ENCODE measurements at places on chromosomes 7 and 10.

GRCh38 chr10:10609379-10609955, 408.2 kb upstream of the CELF2 start:
- no peaks in the 10 kb centered on the region for H3K4me1 ChIP-seq
- no peaks in the 10 kb centered on the region for H3K36me3 ChIP-seq
- H3K27ac ChIP-seq = no peak overlapping the region
- DNase-seq = no peak

DNA sequence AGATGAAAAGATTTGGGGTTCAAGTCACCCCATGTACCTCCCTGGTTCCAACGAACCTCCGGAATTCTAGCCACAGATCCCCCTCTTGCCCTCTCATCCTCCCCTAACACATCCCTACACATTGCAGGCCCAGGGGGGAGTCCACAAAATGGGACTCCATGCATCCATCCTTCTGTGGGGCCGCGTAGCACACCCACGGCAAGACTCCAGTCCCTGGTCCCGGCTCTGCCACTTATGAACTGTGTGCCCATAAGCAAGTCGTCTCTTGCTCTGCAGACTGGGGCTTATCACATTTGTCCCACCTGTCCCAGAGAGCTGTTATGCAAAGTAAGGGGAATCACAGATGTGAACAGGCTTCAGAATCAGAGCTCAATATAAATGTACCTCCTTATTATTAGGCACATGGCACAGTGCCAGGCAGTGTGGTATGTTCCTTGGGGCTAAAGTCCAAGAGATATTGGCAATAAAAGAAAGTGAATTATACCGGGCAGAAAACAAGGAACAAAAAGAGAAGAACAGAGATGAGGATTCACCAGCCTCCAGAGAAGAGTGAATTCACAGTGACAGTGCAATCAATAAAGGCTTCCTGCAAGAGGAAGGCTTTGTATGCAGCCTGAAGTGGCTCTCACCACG, 73.9 kb downstream of the KCNMA1 start:
- no peak overlapping the region for H3K4me3 ChIP-seq
- DNase-seq = no peak
- peaks cover 14% of the 10 kb centered on the region for H3K4me1 ChIP-seq
- no peaks in the 10 kb centered on the region for H3K36me3 ChIP-seq
- H3K27ac ChIP-seq = no peak overlapping the region
- H3K27me3 ChIP-seq = peaks cover 8% of the 10 kb centered on the region

DNA sequence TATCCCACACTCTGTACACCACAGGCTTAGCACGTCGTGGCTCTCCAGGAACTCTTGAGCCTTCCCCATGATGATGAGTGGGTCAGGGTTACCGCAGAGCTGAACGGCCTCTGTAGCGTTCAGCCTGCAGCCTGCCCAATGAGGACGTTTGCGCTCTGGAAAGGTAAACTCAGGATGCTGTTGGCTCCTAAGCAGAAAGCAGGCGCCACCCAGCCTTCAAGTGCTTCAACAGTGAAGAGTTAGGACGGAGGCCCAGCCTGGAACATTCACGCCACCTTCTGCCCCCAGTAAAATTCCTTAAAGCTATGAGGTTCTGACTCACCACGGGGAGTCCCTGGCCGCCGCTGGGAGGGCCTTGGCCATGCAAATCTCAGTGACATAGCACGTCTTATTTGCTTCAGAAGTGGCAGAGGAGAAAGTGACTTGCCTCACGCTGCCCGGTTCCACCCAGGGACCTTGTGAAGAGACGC, 161.5 kb upstream of the SH2B2 start:
- H3K4me3 ChIP-seq = no peak overlapping the region
- peaks cover 21% of the 10 kb centered on the region for H3K4me1 ChIP-seq
- H3K36me3 ChIP-seq = peaks cover 14% of the 10 kb centered on the region
- peak overlapping the region; percentile 41 for H3K27ac ChIP-seq

DNA sequence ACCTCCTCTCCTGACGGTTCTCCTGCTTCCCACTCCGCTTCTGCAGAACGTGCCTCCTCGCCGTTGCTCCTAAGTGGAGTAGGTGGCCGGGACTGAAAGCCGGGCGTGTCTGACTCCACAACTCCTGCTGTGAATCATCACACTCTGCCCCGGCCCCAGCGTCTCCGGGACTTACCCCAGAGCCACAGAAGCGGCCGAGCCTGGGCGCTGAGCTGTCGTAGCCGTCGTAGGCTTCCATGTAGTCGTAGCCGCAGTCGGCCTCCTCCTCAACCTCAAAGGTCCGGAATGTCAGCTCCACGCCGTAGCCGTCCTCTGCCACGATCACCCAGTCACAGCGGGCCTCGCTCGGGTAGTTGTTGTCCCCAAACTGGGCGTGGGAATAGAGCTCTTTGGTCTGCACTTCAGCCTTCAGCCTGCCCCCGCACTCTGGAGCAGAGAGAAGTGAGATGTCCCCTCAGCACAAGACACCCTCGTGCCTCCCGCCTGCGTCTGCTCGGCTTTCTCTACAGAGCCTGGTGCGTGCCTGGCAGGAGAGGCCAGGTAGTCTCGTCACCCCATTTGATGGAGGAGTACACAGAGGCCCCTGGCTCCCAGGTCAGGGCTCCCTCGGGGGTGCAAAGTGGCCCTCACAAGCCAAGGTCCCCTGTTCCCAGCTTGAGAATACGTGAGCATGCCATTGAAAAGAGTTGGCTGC, 11.2 kb upstream of the OPALIN start:
- DNase-seq = no peak
- H3K27ac ChIP-seq = no peak overlapping the region
- H3K36me3 ChIP-seq = no peaks in the 10 kb centered on the region
- peaks cover 10% of the 10 kb centered on the region for H3K27me3 ChIP-seq
- H3K4me3 ChIP-seq = no peak overlapping the region
- H3K4me1 ChIP-seq = peaks cover 1% of the 10 kb centered on the region

DNA sequence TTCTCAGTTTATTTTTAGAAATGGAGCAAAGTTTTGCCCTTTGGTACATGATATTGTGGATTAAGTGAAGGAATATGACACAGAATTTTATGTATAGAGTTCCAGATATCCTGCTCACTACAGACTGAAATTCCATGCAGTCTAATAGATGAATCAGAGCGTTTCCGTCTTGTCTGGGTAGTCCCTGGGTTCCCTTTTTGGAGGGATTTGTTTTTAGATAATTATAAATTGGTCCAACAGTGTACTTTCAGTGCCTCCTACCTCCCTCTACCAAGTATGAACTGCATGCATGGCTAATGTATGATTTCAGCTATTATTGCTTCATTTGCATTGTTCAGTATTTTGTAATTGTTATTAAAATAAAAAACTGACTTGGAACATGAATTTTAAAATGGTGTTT, 74.4 kb downstream of the SEPTIN7 start:
- no peak overlapping the region for H3K4me3 ChIP-seq
- no peaks in the 10 kb centered on the region for H3K27me3 ChIP-seq
- H3K27ac ChIP-seq = no peak overlapping the region
- peaks cover 49% of the 10 kb centered on the region for H3K36me3 ChIP-seq
- H3K4me1 ChIP-seq = peaks cover 14% of the 10 kb centered on the region

DNA sequence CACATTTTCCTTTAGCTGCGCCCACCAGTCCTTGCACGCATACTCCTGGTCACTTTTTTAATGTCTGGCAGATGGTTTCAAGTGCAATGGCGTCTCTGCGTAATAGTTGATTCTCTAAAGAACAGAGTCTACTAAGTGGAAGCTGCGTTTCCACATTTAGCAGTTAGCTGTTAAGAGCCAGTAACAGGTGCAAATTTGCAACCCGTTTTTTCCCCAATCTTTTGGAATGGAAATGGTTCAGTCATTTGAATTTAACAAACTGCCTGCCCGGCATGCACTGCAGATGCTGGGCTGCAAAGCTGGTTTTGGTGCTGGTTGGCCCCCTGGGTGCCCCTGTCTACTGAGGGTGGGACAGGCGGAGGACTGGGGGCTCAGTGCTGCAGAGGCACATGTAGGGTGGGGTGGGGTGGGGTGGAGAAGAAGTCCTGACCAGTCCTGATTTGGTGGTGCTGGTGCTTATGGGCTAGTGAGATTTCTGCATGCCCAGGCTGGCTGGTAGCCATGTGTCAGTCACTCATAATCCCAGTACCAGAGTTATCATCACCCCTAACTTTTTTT, 43.9 kb downstream of the CUX1 start:
- H3K27me3 ChIP-seq = no peaks in the 10 kb centered on the region
- H3K4me3 ChIP-seq = peak overlapping the region; percentile 36
- peak overlapping the region; percentile 15 for H3K27ac ChIP-seq

- H3K27ac ChIP-seq = no peak overlapping the region
- no peaks in the 10 kb centered on the region for H3K4me1 ChIP-seq
- no peak overlapping the region for H3K4me3 ChIP-seq
- no peak for DNase-seq
- H3K27me3 ChIP-seq = peaks cover 26% of the 10 kb centered on the region
Observed at GRCh38 chr10:113007343-113007771, 57.3 kb downstream of the TCF7L2 start.

GRCh38 chr7:44117801-44118429, 5.4 kb downstream of the POLD2 start:
- no peak overlapping the region for H3K4me3 ChIP-seq
- H3K4me1 ChIP-seq = peaks cover 19% of the 10 kb centered on the region
- H3K27me3 ChIP-seq = no peaks in the 10 kb centered on the region
- no peak overlapping the region for H3K27ac ChIP-seq
- no peak for DNase-seq

DNA sequence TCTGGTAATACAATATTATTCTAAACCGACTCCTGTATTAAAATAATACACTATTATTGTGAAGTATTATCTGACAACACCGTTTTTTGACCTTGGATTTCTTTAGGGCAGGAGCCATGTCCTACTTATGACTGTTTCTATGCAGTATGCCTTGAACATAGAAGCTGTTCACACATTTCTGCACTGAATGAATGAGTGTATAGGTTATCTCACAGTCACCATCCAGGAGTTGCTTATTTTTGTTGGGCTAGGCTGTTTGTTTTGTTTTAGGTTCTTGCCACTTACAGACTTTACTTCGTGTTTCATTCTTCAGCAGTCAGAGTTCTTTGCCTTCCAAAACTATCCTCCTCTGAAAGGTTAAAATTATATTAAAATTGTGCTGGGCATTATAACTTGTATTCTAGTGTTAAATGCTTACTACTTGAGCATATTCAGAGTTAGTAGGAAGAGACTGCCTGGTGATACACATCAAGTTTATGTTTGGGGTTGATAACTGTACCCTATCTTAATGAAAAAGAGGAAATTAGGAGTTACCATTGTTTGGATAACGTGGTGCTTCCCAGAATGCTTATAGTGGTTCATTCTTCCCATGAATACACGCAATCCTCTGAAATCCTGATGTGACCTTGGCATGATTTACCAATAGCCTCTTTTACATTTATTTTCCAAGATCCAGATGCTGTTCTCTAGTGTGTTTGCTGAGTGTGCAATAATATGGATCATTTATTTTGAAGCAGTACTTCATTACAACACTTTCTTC, 1.7 kb downstream of the RALA start:
- peak overlapping the region; percentile 91 for H3K27ac ChIP-seq
- no peaks in the 10 kb centered on the region for H3K27me3 ChIP-seq
- no peak for DNase-seq
- peak overlapping the region; percentile 94 for H3K4me3 ChIP-seq
- H3K36me3 ChIP-seq = peaks cover 22% of the 10 kb centered on the region

DNA sequence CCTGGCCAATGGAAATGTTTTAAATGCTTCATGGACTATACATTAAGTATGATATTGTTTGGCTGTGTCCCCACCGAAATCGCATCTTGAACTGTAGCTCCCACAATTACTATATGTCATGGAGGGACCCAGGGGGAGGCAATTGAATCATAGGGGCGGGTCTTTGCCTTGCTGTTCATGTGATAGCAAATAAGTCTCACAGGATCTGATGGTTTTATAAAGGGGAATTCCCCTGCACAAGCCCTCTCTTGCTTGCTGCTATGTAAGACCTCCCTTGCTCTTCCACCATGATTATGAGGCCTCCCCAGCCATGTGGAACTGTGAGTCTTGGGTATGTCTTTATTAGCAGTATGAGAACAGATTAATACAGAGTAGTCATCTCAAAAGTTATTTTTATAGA, 32.4 kb upstream of the GRB10 start:
- H3K27me3 ChIP-seq = peaks cover 1% of the 10 kb centered on the region
- no peak for DNase-seq
- H3K4me3 ChIP-seq = no peak overlapping the region
- no peak overlapping the region for H3K27ac ChIP-seq
- H3K36me3 ChIP-seq = no peaks in the 10 kb centered on the region

GRCh38 chr10:121049923-121050322, 198.8 kb downstream of the WDR11 start:
- no peak overlapping the region for H3K4me3 ChIP-seq
- no peak overlapping the region for H3K27ac ChIP-seq

- H3K4me1 ChIP-seq = no peaks in the 10 kb centered on the region
- H3K27ac ChIP-seq = no peak overlapping the region
- no peaks in the 10 kb centered on the region for H3K36me3 ChIP-seq
- peaks cover 2% of the 10 kb centered on the region for H3K27me3 ChIP-seq
- no peak overlapping the region for H3K4me3 ChIP-seq
Observed at GRCh38 chr10:77421591-77421990, 216.0 kb downstream of the KCNMA1 start.

GRCh38 chr7:28921822-28922221, 36.3 kb downstream of the TRIL start:
- H3K4me1 ChIP-seq = peaks cover 12% of the 10 kb centered on the region
- no peak overlapping the region for H3K4me3 ChIP-seq
- H3K27ac ChIP-seq = no peak overlapping the region
- H3K27me3 ChIP-seq = peaks cover 3% of the 10 kb centered on the region

Measured in activated B cell treated with CpG ODN at 0.5 μM for 24 hours (primary cell).